CD4-positive, alpha-beta T cell treated with Interferon alpha-2 for 1 hour (primary cell): ENCODE measurements at places on chromosomes 3 and 15.

DNA sequence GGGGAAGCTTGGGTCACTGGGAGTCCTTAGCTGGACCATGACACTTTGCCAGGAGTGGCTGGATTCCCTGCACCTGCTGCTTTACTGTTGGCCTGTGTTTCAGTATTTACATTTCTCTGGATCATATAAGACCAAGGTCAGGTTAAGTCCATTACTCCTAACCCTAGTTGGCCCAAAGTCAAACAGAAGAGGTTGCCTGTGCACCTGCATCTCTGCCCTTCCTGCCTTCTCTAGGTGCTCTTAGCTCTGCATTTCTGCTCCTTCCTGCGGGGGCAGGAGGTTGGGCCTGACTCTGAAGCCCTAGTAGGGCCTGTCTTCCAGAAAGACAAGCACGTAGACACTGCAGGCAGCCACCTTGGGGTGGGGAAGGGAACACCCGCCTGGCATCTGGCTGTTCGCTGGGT, 124.3 kb downstream of the RPLP1 start:
- no peak for DNase-seq

DNA sequence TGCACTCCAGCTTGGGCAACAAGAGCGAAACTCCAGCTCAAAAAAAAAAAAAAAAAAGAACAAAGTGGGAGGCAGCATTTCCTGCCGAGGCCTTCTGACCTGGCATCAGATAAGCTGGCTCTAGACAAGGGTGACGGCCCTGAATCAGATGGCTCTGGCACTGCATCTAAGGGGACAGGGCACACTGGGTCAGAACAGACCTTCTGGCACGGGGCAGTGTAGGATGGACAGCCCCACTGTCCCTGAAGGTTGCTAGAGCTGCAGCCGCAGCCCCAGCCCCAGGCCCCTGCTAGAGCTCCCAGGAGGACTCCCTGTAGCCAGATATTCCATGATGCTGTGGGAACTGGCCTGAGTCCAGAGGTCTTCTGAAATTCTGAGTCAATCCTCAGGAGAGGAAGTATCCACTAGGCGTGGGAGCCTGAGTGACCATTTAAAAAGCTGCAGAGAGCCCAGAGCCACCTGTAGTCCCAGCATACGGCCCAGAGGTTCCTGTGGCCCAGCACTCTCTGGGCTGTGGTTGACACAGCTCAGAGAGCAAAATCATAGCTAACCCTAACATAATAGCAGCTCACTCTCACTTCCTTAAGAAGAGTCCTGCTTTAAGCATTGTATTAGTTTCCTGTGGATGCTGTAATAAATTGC, 69.2 kb upstream of the MFGE8 start:
- DNase-seq, result no peak

- DNase-seq, result no peak
Observed at GRCh38 chr15:68655686-68656437, 77.1 kb downstream of the CORO2B start.

DNA sequence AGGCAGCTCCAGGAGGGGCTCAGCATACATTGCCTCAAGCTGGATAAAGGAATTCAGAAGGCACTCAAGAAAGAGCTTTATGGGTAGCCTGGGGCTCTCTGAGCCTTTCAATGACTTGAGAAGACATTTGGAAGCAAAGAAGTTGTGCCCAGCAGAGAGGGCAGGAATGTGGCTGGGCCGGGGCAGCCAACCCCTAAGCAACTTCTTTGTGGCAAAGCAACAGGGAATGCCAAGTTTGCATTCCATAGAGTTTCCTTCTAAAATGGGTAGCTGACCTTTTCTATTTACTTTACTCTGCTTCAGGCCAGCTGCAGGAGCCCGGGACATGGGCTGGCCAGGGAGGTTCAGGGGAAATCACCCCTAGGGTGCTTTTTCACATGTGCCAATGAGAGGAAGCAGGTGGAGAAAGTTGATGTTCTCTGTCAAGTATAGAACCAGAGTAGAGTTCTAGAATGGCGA, 45.6 kb downstream of the CCDC12 start:
- no peak for DNase-seq

DNA sequence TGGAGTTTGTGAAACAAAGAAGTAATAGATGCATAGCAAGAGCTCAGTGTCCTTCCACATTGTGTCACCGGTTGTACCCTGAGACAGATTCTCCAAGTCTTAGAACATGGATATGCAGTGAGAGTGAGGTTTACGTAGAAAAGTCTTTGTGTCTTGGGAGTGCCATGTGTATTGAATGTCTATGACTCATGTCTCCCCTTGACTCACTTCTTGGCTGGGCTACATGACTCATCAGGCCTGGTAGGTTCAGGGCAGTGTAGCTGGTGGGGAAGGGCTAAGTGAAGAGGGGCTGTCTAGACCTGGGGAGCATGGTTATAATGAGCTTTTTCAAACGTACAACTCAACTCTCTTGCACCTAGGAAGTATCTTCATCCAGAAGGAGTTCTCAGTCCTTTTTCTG, 167.4 kb downstream of the GAP43 start:
- no peak for DNase-seq

GRCh38 chr15:68578175-68578979, 416 bp upstream of the CORO2B start:
- DNase-seq, result peak; percentile 44

DNA sequence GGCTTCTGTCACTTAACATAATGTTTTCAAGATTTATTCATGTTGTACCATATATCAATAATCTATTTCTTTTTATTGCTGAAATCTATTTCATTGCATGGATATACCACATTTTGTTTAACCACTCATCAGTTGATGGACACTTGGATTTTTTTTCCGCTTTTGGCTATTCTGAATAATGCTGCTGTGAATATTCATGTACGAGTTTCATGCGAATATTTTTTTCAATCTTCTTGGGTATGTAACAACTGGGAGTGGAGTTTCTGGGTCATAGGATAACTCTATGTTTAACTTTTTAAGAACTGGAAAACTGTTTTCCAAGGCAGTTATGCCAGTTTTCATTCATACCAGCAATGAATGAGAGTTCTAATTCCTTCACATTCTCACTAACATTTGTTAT, 21.7 kb upstream of the GPR160 start:
- DNase-seq, result no peak

DNA sequence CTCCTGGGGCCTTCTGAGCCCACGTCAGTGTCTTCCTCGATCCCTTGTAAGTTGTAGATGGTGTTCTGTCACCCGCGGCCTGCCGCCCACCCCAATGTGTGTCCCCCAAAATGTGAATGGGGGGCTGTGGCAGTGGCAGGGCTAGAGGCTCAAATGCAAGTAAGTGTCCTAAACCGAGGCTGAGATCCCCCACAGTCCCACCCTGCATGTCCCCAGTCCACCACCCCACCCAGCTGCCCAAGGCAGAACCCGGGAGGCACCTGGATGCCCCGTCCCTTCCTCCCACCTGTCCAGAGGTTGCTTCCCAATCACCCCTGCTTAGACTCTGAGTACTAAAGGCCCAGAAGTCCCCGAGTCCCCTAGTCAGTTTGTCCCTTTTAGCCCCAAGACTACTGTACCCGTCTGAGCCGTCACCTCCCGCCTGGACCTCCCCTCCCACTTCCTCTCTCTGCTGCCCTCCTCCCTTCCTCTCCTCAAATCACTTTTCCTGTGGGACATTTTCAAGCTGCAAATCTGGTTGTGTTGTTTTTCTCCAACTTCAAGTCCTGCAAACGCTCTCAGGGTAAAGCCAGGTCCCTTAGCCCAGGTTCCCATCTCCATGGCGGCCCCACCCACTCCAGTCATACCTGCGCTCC, 11.8 kb upstream of the PLXND1 start:
- DNase-seq, result no peak

DNA sequence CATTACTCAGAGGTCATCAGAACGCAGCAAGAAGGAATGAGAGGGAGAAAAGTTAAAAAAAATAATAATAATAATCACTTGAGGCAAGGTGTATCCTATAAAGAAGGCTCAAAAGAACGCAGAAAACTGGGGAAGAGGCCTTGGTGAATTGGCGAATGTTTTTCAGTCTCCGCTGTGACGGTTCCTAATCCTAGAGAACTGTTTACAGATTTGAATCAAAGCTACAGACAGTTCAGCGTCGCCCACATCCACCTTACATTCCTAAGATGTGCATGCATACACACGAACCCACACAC, 634 bp downstream of the ZMAT3 start:
- DNase-seq, result no peak

DNA sequence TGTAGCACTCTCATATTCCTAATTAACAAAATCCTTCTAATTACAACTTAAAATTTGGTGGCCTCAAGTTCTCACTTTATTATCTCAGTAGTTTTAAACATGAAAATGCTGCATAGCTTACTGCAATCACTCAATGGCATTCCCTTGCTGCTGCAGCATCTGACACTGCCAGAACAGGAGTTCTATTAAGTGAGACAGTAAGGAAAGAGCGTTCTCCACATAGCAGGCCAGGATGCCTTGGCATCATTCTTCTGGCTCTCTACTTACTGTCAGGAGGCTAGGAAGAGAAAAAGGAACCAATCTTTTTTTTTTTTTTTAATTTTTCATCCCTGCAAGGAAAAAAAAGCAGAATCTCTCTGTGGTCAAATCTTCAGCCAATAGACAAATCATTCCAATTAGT, 3.2 kb downstream of the CNBP start:
- no peak for DNase-seq

DNA sequence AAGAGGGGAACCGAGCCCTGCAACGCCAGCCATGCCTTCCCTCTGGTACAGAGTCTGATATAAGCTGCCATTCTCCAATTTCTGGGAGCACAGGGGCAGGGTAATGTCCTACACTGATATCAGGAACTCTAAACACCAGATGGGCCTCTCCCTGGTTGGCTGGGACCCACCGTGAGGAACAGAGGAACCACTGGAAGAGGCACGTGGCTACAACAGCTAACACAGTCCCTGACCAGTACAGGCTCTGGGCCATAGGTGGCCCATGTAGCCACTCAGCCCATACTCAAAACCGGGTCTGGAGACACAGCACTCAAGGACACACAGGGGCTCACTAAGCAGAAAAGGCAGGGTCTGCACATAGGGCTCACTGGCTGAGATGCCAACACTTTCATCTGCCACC, 13.9 kb downstream of the NUP210 start:
- DNase-seq, result no peak

GRCh38 chr3:171110715-171111114, 84.2 kb upstream of the SLC2A2 start:
- no peak for DNase-seq

DNA sequence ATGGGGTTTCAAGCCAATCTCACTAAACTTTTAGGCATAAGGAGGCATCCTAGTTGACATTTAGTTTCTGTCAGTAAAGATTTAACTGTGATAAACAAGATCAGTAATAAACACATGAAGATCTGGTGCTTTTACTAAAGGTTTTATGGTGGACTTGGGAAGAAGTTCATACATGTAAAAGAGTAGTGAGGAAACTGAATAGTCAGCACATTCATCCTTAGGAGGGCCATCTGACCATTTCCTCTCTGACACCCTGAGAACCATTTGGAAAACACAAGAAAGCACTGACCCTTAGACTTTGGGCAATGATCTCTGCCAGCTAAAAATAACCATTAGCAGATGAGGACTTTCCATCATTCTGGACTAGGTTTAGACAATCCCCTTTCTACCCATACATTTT, 1040.9 kb downstream of the AGBL1 start:
- no peak for DNase-seq

- DNase-seq, result no peak
Observed at GRCh38 chr3:15319575-15319974, 12.8 kb downstream of the SH3BP5 start.

- DNase-seq, result no peak
Observed at GRCh38 chr3:46662771-46663551, 30.5 kb downstream of the ALS2CL start.

- DNase-seq, result no peak
Observed at GRCh38 chr3:54215521-54215920, 93.2 kb downstream of the CACNA2D3 start.

DNA sequence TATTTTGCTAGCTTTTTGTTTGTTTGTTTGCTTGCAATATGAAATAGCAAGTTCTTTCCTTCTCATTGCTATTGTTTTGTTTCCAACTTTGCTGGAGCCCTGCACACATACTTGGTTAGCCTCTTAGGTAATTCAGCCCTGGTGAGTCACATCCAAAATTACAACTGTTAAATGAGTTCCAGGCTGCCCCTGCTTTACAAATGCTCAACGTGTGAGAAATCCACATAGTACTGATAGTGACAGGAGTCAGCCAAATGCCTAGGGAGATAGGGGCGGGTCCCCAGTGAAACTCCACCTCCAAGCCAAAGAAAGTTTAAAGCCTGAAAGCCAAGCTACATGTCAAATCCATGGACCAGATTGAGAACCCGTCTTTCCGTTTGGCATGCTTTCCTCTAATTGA, 81.3 kb upstream of the RNF7 start:
- DNase-seq, result no peak

GRCh38 chr15:38746211-38746610, 181.6 kb upstream of the RASGRP1 start:
- no peak for DNase-seq

GRCh38 chr3:143977341-143978262, 6.0 kb downstream of the DIPK2A start:
- no peak for DNase-seq

GRCh38 chr15:32956006-32956405, 238.2 kb downstream of the GREM1 start:
- no peak for DNase-seq

GRCh38 chr3:14267976-14268375, 89.4 kb downstream of the LSM3 start:
- DNase-seq, result no peak

- DNase-seq, result no peak
Observed at GRCh38 chr3:124611520-124611919, 118.7 kb upstream of the UMPS start.

GRCh38 chr3:121073011-121073410, 165.0 kb downstream of the STXBP5L start:
- DNase-seq, result no peak

GRCh38 chr15:26314577-26314976, 451.4 kb upstream of the ATP10A start:
- no peak for DNase-seq

GRCh38 chr3:123159926-123160635, 41.7 kb upstream of the SEC22A start:
- no peak for DNase-seq

GRCh38 chr3:32276279-32276841, 37.9 kb downstream of the CMTM8 start:
- no peak for DNase-seq

DNA sequence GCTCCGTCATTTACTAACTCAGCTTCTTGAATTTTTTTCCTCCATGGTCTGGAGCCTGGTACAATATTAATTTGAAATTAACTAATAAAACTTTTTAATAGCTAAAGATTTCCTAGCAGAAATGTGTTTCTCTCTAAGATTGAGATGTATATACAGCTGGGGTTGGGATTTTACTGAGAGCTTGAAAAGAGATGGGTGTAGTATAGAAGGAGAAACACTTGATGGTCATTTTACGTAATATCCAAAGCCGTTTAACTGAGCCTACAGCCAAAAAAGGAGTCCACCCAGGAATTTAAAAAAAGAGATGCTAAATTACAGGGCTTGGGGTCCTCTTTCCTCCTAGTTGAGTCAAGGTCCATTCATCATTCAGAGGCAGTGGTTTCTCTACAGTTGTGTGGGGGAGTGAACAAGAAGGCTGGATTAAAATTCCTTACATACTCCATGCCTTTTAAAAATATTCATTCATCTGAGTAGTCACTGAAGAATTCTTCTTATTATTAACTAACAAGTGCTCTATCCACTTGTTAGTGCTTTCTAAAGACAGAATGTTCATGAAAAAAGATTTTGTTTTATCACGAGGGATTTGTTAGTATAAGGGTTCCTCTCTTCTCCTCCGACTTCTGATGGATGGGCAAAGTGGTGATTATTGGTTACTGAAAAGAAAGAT, 255.3 kb upstream of the IL12A start:
- no peak for DNase-seq
